ENCODE measurements at places on chromosomes 7 and 10.

GRCh38 chr10:108443636-108444035 lies 1279.1 kb upstream of the SORCS1 start:
- DNase-seq: no peak

GRCh38 chr7:44313016-44313415 lies 12.4 kb downstream of the CAMK2B start:
- DNase-seq: no peak

GRCh38 chr10:89574368-89574767 lies 39.0 kb upstream of the SLC16A12 start:
- no peak for DNase-seq

GRCh38 chr10:69800109-69800508 lies 1.6 kb upstream of the COL13A1 start:
- peak; percentile 70 for DNase-seq

DNA sequence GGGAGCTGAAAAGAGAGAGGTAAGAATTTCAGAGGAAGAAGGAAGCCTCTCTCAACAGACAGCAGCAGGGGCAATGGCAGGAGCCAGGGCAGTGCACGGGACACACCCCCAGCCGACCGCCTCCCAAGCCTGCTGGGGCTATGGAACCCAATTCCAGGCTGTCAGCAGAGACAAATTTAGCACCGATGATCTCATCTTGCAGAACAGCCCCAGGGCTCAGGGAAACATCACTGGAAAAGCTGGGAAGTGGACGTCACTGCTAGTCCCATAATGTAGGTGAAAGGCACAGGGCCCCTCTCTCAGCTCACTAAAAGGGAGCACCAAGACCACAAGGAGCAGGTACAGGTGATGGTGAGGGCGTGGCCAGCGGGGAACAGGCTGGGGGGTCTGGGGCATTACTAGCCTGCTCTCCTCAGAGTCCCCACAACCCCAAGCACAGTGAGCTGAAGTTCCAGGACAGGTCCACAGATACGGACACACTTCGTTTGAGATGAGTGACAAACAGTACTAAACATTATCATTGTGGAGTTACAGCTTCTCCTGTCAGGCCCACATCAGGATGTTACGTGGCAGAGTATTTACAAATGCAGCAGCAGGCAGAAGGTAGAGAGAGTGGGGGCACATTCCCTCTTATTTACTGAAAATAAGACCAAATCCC lies 103.7 kb downstream of the PLXNA4 start:
- no peak for DNase-seq

DNA sequence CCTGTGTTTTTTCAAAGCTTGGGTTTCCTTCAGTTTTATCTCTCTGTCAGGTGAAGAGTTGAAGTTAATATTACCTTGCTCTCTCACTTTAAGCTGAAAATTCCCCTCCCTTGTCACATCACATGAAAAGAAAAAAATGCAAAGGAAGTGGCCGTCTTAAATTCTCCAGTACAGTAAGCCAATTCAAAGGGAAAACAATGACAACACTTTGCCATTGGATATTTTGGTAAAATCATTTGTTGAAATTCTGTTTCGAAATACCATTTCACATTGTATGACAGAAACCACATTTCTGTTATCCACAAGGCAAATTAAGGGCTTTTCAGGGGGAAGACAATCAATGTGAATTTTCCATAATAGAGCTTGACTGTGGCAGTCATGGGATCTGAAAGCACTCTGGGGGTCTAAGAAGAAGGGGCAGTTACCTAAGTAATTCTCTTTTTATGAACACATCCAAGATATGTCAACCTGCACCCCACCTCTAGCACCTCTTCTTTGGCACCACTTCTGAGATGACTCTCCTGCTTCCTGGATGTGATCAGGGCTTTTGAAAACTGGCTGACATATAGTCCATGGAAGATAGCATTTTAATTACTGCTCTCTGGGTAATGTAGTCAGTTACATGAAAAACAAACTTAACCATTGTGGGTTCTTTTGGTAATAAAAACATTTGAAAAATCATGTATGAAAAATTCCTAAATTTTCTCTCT lies 63.8 kb downstream of the ENTPD1 start:
- no peak for DNase-seq
